ENCODE measurements at places on chromosomes 2 and 18.

DNA sequence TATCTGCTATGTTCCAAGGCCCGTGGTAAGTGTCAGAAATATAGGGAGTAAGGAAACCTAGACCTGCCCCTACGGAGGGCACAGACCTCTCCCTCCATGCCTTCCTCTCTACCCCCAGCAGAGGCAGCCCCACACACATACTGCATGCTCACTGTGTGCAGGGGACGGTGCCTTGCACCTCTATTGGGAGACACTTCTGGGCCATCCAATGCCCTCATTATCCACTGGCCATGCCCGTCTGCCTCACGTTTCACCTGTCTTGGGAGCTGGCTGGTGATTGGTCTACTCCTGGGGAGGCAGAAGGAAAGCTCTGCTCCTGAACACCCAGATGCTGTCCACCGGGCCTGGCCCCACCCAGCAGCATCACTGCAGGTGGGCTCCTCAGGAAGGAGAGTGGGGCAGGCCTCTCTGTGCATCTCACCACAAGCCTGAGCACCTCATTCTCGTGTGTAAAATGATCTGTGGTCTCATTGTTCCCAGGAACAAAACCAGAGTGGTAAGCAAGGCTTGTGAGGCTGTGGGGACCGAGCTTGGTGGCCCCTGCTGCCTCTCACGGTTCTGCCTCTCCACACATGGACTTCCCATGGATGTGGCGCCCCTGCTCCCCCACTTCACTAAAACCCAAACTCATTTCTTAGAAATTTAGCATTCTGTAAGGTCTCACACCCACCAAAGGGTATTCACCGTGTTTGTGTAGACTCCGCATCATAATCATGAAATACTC, 312.5 kb upstream of the HS6ST1 start:
- DNase-seq, result no peak

- DNase-seq, result no peak
Measured at GRCh38 chr2:127142663-127143630, 36.0 kb upstream of the BIN1 start.

- DNase-seq, result no peak
Measured at GRCh38 chr2:222470802-222471468, 46.6 kb downstream of the SGPP2 start.

GRCh38 chr18:44758861-44759631, 78.4 kb downstream of the SETBP1 start:
- DNase-seq, result no peak

All from COLO829 (cell line).